Stimulated activated CD8-positive, alpha-beta memory T cell treated with anti-CD3 and anti-CD28 coated beads, Interleukin-7, amount 100 ng/mL, for 4 hours (primary cell): ENCODE measurements at places on chromosomes 3 and 15.

GRCh38 chr15:45834622-45835021 lies 199.8 kb downstream of the SQOR start:
- no peak for DNase-seq

DNA sequence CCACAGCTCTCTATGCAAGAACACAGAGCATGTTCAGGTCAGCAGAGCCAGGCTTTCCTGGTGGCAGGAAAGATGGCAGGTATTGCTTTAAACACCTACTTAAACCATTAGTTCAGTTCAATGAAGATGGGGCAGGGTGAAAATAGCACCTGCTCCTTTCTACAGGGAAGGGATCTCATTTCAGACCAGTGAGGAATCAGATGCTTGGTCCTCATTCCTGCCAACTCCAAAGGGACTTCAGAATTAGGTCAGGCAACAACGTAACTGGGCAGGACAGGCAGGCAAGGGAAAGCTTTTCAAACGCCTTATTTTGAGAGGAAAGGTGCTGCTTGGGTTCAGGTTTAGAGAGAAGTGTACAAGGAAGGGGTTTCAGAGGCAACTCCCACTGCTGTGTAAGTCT lies 12.6 kb upstream of the RPS17 start:
- no peak for DNase-seq

DNA sequence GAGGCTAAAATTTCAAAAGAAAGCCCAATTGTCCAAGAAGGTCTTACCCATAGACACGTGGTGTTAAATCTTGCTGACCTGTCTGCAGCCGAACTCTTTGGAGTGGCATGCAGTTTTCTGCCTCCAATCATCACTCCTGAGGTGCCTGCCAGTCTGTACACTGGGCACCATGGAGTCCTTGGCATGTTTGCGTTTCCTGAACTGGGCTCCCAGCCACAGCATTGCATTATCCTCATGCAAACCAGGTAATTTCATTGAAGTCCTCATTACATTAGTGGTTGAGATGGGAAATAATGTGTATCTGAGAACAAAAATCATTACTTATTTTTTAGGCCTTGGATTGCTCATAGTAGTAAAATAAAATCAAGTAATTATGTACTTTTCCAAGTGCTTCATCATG lies 152.3 kb downstream of the AKAP13 start:
- no peak for DNase-seq

DNA sequence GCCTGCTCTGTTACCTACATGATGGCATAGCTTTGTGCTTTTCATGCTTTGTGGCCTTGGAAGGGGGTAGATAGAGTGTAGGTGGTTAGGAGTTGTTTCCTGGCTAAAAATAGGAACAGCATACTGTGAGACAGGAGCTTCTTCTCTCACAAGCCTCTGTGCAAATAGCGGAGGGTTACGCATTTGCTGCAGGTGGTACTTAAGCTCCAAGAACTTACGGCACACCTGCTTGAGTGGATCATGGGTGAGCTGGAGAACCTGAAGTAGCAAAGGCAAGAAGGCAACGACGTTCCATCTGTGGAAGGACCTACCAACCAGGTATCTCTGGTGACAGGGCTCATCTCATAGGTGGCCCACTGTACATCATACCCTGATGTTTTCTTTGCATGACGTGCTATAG lies 66.0 kb downstream of the ST6GAL1 start:
- DNase-seq: no peak

DNA sequence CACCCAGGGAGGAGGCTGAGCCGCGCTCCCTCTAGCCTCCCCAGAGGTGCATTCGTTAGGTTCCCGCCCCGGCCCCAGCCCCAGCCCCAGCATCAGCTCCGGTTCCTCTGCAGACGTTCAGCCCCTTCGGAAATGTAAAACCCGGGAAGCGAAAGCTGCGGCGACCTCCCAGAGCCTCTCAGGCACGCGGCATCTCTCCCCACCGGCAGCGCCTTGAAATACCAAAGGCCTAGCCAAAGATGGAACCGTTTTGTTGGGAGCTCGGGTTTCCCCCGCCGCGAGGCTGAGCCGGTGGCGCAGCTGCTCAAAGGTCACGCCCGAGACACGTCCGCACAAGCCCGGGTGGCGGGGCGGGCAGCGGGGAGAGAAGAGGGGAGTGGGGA lies 77.8 kb upstream of the HES1 start:
- DNase-seq: no peak

DNA sequence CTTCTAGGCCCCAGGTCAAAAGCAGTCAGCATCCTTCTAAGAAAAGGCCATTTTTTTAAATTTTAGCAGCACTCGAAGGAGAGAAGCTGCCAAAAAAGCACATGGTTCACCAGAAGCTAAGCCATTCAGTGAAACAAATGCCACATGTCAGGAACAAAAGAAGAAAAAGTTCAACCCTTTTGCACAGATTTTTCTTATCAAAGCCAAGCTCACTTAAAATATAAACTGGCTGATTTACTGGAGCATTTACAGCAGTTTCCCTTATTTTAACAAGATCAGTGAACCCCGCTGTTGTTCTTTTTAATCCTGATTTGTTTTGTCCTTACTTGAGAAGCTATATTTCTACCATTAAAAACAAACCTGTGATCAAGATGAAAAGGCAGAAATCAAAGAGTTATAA lies 46.5 kb upstream of the SYNPR start:
- no peak for DNase-seq

DNA sequence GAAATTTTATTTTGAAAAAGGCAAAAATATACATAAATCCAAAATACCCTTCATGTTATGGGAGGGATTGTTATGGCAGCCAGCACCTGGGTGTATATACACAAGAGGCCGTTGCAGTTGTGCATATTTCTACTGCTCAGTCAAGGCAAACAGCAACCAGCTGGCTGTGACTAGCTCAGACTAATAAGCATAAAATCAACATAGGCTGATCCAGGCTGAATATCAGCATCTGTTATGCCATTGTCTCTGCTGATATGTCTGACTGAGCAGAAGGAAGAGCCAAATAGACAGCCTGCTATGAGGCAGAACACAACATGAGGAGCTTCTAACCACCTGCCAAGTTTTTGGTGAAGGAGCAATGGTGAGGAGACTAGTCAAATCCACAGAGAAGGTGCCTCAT lies 457.5 kb upstream of the ALCAM start:
- no peak for DNase-seq

- DNase-seq: no peak
Observed at GRCh38 chr3:107975529-107976201, 115.2 kb downstream of the CD47 start.

DNA sequence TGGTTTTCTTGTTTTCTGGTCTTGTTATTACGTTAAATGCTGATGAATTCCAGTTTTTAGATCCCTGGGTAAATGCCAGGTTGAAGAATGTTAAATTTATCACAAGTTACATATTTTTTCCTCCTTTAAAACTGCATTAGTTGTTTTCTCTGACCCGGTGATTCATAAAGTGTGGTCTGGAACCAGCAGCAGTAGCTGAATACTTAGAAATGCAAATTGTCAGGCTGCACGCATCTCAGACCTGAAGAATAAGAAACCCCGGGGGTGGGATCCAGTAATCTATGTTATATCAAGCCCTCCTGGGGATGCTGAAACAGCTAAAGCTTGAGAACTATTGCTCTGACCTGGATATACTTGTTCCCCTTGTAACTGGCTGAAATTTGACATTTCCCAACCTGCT lies 69.1 kb downstream of the PEX5L start:
- no peak for DNase-seq

DNA sequence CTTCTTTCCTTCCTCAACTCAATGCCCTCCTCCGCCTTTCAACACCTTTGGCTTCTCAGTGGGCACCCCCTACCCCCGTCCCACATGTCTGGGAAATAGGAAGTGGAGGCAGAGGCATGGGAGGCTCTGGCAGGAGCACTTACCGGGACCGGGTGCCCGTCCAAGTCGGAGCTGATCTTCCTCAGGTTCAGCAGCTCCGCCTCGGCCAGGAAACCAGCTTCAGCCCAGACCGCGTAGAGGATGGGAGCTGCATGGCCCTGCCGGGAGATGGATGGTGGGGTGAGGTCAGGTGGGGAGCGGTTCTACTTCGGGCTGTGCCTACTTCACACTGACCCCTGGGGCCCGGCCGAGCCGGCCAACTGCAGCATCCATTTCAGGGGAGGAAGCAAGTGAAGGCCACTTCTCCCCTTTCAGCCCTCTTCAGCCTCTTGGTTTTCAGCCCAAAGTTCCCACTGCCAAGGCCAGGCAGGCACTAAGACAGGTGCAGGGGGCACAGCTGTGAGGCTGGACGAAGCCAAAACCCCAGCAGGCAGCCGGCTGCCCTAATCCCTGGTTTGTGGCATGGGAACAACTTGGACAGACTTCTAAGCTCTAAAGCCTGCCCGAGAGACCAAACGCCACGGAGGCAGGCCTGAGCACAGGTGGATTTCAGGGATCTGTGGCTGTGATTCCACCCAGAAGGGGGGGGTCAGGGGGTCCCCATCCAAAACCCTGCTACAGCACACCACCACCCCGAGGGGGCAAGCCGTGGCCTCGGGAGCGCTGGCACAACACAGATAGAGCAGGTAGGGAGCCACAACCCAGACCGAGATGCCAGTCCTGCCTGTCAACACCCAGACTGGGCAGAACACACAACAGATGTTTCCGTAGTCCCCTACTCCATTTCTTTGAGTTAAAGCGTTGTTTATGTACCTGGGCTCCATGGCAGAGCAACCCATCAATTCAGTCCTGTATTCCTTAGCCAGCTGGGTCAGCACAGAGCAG lies 14.5 kb downstream of the TKT start:
- DNase-seq: no peak

DNA sequence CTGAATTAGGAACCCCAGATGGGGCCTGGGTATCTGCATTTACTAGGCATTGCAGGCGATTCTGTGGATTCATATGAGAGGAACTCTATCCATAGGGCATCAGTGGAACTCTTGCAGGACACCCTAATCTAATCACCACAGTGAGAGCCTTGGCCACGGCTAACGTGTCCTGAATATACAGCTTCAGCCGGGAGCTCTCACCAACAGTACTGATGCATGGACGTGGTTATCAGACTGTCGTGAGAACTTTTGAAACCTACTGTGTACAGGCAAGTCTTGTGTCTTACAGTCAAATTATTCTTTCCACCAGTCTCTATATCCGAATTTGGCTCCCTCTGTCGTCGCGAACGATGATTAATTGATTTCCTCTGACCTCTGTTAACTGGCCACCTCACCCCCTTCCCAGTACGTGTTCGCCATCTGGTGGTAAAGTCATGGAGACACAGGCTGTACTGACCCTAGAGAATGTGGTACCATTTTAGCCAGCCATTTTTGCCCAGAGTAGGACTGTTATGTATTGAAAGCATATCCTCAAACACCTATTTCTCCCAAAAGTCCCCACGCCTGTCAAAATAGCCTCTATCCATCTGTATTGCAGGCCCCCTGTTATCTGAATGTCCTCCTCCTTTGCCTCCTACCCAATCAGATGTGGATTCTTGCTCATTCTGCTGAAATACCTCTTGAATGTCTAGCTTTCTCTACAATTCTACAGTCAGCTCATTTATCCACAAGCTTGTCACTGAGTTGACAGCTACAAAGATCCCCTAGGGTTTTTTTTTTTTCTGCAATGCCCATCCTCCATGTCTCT lies 39.7 kb downstream of the GLDN start:
- DNase-seq: no peak

DNA sequence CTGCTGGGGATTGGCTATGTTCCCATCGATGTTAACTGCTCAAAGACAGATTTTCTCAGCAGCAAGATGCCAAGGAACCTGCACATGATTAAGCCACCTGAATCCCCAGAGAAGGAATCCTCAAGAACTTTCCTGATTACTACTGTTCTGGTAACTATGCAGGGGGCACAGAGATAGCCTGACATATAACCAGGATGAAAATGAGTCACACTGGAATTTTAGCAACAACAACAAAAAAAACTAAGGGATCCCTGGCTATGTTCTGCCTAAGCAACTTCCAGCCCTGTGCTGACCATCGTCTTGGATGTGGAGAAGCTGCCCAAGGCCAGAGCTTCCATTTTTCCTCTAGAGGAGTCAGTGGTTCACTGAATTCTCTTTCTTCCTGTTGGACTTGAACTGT lies 13.8 kb downstream of the RIOX2 start:
- no peak for DNase-seq

DNA sequence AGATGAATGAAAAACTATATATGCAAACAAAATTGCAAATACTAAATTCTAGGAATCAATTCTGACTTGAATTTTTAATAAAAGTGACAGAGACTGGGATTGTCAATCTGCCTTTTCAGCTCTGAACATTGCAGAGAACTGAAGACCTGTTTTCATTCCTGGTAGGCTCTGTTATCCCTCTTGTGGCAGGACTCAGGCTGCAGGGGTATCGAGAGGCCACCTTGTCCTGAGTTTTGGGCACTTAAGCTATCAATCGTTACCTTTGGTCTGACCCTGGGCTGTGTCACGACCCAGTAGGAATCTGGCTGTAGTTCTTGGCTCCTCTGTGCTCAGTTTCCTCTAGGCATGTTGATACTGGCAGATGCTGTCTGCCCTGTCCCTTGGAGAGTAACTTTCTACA lies 238.0 kb downstream of the CACNA2D3 start:
- no peak for DNase-seq

GRCh38 chr3:146308222-146308621 lies 57.3 kb upstream of the PLSCR4 start:
- DNase-seq: no peak

- DNase-seq: no peak
Observed at GRCh38 chr3:178967177-178967532, 104.5 kb downstream of the ZMAT3 start.

DNA sequence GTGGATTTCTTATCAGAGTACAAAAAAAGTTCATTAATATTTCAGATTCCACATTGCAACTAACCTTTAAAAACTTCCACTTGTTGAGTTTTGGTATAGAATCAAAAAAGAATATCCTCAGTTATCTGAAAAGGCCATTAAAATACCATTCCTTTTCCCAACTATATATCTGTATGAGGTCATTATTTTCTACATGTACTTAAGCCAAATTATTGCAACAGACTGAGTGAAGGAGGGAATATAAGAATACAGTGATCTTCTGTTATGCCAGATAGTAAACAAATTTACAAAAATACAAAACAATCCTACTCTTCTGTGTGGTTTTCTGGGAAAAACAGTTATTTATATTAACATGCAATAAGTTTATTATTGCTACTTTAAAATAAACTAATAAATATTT lies 5.7 kb upstream of the GANC start:
- DNase-seq: no peak

- DNase-seq: no peak
Observed at GRCh38 chr3:142489572-142490323, 41.9 kb upstream of the XRN1 start.
